ENCODE measurements at places on chromosomes 11 and 22.

DNA sequence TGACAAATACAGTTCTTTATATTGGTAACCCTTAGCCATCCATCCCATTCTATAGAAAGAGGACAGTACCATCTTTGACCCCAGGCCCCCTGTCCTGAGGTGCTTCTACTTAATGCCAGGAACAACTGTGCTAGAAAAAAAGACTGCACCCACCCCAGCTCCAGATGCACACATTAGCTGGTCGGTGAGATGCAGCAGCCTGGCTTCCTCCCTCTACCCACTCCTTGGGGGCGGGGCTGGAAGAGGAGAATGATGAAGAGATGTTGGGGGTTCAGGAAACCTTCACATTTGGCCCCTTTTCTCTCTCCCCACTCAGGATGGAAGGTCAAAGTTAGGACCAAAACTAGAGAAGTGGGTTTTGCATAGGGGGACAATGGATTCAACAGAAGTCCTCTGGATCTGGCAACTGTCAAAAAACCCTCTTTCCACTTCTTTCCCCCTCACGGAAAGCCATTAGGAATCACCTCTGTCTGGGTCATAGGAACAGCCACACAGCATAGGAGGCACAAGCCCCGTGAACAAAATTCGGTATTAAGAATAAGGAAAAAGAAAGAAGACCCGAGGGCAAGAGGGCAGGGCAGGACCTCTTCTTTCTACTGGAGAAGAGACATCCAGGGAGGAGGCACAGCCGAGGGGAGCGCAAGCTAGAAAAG lies 755 bp downstream of the NRIP3 start:
- DNase-seq: no peak

DNA sequence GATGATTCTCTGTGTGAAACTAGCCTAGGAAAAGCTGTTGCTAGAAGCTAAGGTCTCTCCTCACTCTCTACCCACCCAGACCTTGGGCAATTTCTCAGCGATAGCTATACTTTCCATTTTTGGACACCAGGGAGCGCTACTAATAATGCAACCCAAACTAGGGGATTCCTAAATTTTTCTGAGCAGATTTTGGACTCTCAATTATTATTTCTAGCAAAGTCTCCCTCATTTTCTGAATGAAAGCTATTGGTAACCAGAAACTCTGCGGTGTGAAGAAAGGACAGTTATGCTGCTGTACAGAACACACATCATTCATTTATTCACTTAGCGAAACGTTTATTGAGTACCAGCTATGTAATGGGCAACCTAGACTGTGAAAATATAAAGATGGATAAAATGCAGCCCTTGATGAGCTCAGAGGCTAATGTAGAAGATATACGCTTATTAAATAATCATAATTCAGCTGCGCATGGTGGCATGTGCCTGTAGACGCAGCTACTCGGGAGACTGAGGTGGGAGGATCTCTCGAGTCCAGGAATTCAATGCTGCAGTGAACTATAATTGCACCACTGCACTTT lies 6.1 kb upstream of the STIM1 start:
- DNase-seq: peak; percentile 70

GRCh38 chr22:37817705-37818408 lies 5.3 kb upstream of the GALR3 start:
- peak; percentile 74 for DNase-seq

GRCh38 chr11:59770319-59770718 lies 15.1 kb downstream of the STX3 start:
- no peak for DNase-seq

DNA sequence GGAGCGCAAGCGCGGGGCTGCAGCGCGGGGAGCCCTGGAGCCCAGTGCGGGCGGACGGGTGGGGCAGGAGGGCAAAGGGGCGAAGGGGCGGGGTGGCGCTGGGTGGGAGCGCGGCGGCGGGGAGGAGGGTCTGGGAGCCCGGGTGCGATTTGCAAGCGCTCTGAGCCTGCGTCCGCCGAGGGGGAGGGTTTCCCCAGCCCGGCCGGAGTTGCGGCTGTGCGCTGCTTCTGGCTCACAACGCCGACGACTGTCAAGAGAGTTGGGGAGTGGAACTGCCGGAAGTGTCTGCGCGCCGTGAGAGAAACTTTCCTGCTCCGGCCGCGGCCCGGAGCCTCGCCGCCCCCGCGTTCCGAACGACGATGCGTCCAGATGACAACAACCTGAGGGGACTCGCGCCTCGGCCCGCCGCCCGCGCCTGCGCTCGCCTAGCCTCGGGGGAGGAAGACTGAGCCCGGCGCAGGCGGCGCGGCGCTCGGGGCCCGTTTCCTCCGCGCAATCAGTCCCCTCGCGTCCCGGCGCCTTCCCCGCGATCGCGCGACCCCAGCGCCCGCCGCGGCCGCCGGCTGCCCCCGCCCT lies at the start of gene ARHGAP42:
ARHGAP42 (plus strand) TSS at position 235 of the 576 bp plus-strand sequence. CDS start 391 bp downstream, outside the sequence.
- DNase-seq: no peak
